ENCODE measurements at places on chromosomes 3 and 15. TPM values are rescaled to one million over a fixed set of nuclear protein-coding genes. Genes with fewer than 3 reads are reported as not detected.

Gene HYKK
- total RNA-seq = 5.4 TPM

Gene GMNC
- 7.3 TPM for total RNA-seq

Gene ARPP21
- total RNA-seq = 0.63 TPM

Gene NR2E3
- 0.33 TPM for total RNA-seq

Gene SUCNR1
- 1.8 TPM for total RNA-seq

Gene FBN1
- total RNA-seq = 2.7 TPM
